ENCODE measurements at places on chromosomes 11 and 22.

DNA sequence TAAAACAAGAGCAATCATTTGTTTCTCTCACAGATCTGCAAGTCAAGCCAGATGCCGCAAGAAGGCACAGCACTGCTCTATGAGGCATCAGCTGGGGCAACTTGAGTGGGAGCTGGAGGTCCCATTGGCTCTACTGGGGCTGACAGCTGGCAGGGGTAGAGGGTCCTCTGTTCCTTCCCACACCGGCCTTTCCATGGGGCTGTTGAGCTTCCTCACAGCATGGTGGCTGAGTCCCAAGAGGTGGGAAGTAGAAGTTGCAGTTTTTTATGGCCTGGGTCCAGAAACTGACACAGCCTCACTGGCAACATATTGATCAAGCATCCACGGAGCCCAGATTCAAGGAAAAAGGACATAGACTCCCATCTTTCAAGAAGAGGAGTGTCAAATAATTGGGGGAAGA, 34.4 kb downstream of the RPL3 start:
- no peak for DNase-seq

DNA sequence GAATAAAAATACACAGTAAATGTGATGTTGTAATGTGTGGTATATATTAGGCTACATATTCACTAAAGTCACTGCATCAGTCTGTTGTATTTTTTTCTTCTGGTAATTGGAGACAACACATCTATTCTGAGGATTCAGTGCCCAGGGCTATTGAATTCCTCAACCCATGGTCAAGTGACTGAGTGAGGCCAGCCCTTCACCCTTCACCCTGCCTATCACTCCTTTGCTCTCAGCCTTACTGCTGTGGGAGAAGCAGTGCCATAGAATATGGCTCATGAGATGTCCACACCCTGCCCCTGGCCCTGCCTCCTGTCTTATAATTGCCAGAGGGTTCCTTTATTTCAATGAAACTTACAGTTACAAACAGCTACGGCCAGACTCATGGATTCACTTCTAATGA, 295.6 kb downstream of the NTM start:
- no peak for DNase-seq

GRCh38 chr11:70590356-70590991, 192.1 kb downstream of the CTTN start:
- no peak for DNase-seq

DNA sequence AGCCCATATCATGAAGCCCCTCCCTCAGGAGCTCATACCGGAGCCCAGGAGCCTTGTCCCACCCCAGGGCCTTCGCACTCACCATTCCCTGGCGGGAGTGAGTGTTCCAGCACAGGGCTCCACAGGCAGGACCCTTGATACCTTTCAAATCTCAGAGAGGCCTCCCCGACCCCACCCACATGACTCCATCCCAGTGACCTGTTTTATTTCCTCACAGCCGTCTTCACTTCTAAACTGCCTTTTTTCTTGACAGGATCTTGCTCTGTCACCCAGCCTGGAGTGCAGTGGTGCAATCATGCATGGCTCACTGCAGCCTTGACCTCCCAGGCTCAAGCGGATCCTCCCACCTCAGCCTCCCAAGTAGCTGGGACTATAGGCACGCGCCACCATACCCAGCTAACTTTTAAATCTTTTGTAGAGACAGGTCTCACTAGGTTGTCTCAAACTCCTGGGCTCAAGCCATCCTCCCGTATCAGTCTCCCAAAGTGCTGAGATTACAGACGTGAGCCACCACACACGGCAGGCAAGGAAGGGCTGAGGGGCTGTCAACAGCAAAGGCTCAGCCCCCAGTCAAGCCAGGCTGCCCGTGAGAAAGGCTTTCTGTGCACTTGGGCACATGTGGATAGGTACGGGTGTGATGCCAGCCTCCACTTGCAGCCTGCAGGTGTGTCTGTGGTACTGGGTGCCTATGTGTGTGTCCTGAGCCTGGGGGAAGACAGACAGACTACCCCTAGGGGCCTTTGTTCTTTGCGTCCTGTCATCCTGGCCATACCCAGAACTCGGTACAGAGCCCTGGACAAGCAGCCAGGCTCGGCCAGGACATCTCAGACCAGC, 9.3 kb downstream of the RPL3 start:
- no peak for DNase-seq

Data from neural crest cell (in vitro differentiated cells).